ENCODE measurements at places on chromosomes 2 and 18. TPM values are rescaled to one million over a fixed set of nuclear protein-coding genes. Genes with fewer than 3 reads are reported as not detected.

Gene NUP35
- 18.2 TPM for total RNA-seq

Gene PCARE
- not detected for total RNA-seq

Gene RFTN2
- not detected for total RNA-seq

Gene ANKRD30BL
- total RNA-seq = not detected

- no peaks in the 10 kb centered on the region for H3K27me3 ChIP-seq
- DNase-seq = no peak
- no peak overlapping the region for H3K4me3 ChIP-seq
- no peaks in the 10 kb centered on the region for H3K36me3 ChIP-seq
- no peaks in the 10 kb centered on the region for H3K4me1 ChIP-seq
These were observed 384.6 kb downstream of the NRXN1 start for GRCh38 chr2:50647381-50647780.

DNA sequence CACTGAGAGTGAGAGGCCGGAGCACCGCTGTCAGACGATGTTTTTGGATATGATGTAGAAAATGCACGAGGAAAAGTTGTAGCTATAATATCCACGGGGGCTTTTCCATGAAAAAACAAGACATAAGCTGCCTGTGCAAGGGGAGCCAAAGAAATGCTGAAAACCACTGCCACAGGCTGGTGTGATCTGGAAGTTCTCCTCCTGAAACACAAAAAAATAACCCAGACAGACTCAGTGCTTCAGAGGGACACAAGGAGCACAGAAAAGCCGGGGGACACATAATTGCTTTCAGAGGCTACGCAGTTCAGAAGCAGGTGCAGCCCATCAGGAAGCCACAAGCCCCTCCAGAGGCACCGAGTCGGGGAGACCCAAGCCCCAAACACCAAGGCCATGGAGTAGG is 98.2 kb downstream of the ZNF516 start:
- H3K4me1 ChIP-seq = peaks cover 9% of the 10 kb centered on the region
- peaks cover 6% of the 10 kb centered on the region for H3K27me3 ChIP-seq
- no peak overlapping the region for H3K27ac ChIP-seq
- no peak overlapping the region for H3K4me3 ChIP-seq
- no peaks in the 10 kb centered on the region for H3K36me3 ChIP-seq

- H3K4me1 ChIP-seq = no peaks in the 10 kb centered on the region
- H3K36me3 ChIP-seq = no peaks in the 10 kb centered on the region
- peaks cover 12% of the 10 kb centered on the region for H3K27me3 ChIP-seq
- H3K27ac ChIP-seq = no peak overlapping the region
- no peak for DNase-seq
These were observed 40.6 kb upstream of the RTTN start for GRCh38 chr18:70246061-70246466.

GRCh38 chr2:214899751-214900150 is 90.3 kb upstream of the BARD1 start:
- H3K4me3 ChIP-seq = no peak overlapping the region
- H3K4me1 ChIP-seq = peaks cover 4% of the 10 kb centered on the region
- DNase-seq = no peak
- H3K27me3 ChIP-seq = no peaks in the 10 kb centered on the region
- H3K27ac ChIP-seq = no peak overlapping the region
- no peaks in the 10 kb centered on the region for H3K36me3 ChIP-seq
